ENCODE measurements at places on chromosomes 4 and X.

DNA sequence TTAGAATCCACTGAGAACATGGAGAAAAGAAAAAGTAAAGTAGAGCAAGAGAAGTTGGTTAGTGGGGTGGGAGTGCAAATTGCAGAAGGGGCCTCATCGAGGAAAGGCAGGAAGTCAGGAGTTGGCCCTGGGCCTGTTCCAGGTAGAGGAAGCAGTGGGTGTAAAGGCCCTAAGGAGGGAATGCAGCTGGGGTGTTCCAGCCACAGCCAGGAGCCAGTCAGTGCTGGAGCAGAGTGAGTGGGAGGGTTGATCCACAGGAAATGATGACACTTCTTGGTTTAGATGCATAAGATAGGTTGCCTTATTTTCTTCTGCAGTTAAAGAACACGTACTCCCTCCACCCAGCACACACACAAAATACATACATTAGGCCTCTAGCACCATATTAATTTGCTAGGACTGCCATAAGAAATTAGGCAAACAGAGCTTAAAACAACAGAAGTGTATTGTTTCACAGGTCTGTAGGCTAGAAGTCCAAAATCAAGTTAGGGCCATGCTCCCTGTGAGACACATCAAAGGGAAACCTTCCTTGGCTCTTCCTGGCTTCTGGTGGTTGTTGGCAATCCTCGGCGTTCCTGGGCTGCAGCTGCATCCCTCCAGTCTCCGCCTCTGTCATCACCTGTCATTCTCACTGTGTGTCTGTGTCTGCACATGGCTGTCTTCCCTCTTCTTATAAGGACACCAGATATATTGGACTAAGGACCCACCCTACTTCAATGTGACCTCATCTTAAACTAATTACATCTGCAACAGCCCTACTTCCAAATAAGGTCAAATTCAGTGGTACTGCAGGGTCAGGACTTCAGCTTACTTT is 205.9 kb downstream of the AASDH start:
- DNase-seq, result no peak

DNA sequence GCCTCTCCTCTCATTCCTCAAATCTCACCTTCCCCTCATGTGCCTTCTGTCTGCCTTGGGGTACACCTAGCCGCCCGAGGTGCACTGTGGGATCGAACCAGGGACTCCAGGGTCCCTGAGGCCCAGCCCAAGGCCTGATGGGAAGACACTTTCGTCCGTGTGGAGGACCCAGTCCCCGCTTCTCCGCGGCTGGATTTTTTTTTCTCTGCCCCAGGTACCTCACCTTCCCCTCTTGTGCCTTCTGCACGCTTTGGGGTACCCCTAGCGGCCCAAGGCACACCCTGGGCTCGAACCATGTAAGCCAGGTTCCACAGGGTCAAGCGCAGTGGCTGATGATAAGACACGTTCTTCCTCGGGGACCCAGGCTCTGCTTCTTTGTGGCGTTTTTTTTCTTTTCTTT is 530.7 kb downstream of the CWH43 start:
- DNase-seq, result no peak

- DNase-seq, result no peak
These were observed 62.6 kb downstream of the GLRA2 start for GRCh38 chrX:14591976-14592375.

- DNase-seq, result no peak
These were observed 765 bp downstream of the CFAP97 start for GRCh38 chr4:185202984-185203485.

GRCh38 chr4:113743690-113744089 is 17.8 kb downstream of the CAMK2D start:
- no peak for DNase-seq

- peak; percentile 13 for DNase-seq
These were observed 756 bp downstream of the PABPC5 start for GRCh38 chrX:91435395-91435794.

DNA sequence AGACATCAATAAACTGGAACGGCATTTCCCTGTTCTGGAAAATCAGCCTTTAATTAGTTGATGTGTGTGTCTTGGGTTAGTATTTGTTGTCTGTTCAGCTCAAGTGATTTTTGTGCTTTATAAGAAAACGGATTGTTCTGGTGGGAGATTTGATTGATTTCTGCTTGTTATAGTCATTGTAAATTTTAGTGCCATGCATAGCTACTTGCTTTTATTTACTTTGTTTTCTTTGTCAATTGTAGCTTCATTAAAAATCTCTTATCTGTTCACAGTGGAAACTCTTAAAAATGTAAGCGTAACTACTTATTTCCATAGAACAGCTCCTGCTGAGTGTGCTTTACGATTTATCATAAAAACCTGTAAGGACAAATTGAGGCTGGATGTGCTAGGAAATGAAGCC is 253.2 kb downstream of the TENM3 start:
- no peak for DNase-seq

GRCh38 chr4:116724249-116724648 is 361.1 kb downstream of the TRAM1L1 start:
- no peak for DNase-seq

- DNase-seq, result no peak
These were observed 1638.8 kb upstream of the PCDH7 start for GRCh38 chr4:29081234-29081955.

Data from occipital lobe (tissue), 3 donors.